ENCODE measurements at places on chromosomes 7 and 10.

GRCh38 chr7:100489121-100489520 is 5.4 kb downstream of the NYAP1 start:
- DNase-seq = no peak

GRCh38 chr10:69385454-69386350 is 31.0 kb downstream of the TACR2 start:
- DNase-seq = no peak

DNA sequence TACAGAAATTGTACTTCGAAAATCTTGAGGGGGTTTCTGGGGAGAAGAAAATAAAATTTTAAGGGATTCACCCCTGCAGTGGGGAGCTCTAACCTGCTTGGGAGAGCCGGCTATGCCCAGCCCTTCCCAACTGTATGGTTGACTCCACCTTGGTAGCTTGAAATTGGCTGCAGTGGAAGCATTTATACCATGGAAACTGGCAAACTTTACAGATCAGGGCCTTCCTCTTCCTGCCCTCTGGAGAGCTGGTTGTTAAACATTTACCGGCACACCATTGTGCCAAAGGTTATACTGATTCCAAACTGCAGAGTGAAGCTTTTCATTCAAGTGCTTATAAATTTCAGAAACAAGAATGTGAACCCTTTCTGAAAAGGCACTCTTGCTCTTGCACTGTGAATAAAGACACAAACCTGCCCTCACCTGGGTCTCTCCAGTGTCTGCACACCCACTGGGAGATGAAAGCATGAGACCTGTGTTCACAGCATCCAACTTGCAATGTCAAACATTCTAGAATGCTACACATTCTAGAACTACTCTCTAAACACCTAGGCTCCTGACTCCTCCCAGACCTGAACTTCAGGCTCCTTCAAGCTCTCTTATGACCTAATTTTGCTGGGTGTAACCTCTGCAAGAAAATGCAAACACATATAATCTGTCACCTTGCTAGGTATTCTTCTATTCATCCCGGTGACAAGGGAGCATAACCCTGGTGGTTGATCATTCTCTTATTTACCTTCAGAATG is 44.7 kb downstream of the ABLIM1 start:
- DNase-seq = no peak

DNA sequence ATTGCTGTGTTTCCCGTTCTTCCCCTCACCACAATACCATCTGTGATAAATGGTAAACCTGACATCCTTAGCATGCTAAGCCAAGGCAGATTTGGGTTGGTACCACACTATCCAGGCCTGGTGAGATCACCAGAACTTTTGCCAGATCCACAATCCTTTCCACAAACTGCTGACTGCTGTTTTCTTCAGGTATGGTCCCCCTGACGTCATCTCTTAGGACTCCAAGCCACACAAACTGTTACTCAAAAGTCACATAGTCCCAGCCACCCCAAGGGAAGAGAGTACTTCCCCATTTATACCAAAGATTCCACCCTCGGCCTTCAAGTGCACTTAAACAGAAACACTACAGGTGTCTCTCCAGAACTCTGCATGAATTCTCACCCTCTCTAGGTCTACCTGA is 34.8 kb downstream of the SLC25A13 start:
- DNase-seq = no peak

GRCh38 chr10:18710201-18710653 is 51.0 kb downstream of the ARL5B start:
- no peak for DNase-seq

GRCh38 chr7:43004082-43004481 is 71.9 kb downstream of the MRPL32 start:
- DNase-seq = no peak

GRCh38 chr7:156566812-156567549 is 73.6 kb upstream of the RNF32 start:
- DNase-seq = no peak

- no peak for DNase-seq
Measured at GRCh38 chr7:99639267-99639666, 22.5 kb downstream of the ZSCAN25 start.

DNA sequence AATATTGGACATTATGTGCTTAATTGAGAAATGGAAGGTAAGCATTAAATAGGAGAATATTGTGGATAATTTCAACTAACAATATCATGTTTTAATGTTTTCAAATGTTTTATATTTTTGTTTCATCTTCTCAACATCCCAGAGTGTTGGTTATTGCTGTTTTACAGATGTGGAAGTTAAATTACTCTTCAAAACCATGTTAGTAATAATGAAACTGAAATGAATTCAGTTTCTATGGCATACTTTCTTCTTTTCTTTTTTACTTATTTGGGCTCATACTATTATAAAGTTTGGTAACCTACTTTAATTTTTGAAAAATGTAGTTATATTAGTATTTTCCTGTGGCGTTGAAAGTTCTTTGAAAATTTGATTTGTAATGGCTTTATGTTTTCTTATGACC is 4.2 kb downstream of the GLRX3 start:
- DNase-seq = no peak

DNA sequence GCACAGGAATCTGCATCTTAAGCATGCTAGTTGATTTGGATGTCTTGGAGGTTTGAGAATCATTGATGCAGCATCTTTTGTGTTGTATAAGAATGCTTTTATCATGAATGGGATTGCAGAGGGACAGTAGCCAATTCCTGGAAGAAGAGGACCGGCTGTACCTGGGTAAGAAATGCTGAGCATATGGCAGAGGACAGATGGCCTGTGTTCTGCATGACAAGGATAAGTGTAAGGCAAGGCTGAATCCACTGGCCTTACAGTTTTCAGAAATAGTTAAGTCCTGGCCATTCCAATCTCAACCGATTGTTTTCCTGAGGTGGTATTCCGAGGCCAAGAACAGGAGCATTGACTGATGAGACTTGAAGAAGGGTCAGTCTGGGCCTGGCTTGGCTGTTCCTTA is 24.4 kb upstream of the KBTBD2 start:
- DNase-seq = no peak

DNA sequence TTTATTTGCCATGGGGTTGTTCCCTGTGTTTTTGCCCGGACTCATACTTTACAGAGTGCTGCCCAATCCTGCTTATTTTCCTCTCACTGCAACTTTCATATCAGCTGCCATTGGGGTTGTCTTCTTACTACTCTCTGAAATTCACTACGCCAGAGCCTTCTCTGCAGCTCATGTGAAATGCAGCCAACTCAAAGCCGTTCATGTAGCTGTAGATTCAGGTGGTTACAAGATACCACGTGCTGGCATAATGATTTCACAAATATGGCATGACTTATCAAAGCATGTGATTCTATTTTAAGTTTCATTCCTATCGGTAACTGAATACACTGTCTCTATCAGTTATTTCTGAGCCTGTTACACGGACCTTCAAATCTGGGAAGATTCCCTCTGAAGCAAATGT is 130.3 kb upstream of the WNT16 start:
- DNase-seq = no peak

GRCh38 chr7:33109005-33109757 is at the start of gene RP9:
Gene RP9, minus strand, starts transcription at chr7:33109404. Its CDS starts 32 bp downstream, at chr7:33109372.
- DNase-seq = peak; percentile 88

DNA sequence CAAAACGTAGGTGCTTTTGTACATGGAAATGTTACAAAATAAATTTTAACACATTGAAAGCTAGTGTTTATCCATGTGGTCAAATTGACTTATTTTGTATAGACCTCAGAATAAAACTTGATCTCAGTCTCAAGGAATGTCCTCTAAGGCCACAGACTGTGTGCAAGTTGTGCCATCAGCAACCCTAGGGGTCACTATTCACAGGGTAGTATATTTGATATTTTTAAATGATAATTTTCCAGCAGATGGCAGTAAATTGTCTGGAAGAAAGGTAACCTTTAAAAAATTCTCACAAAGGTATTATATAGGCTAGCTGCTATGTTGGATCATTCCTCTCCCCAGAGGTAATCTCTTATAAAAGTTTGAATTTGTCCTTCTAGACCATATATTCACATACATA is 12.9 kb upstream of the SNX10 start:
- no peak for DNase-seq

DNA sequence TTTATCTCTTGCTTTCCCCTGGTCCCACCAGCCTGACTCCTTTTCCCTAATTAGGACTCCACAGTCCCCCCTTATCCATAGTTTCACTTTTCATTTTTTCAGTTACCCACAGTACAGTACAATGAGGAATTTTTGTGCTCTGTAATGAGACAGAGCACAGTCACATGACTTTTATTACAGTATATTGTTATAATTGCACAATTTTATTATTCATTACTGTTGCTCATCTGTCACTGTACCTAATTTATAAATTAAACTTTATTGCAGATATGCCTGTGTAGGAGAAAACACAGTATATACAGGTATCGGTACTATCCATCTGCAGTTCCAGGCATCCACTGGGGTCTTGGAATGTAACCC is 125.4 kb downstream of the KCNMA1 start:
- no peak for DNase-seq

Measured in left forelimb (tissue), 1 donor.